ENCODE measurements at places on chromosomes 1 and 21. TPM values are rescaled to one million over a fixed set of nuclear protein-coding genes. Genes with fewer than 3 reads are reported as not detected.
A peak's percentile ranks its signal among the peaks of the same experiment; 100 is the strongest.

GRCh38 chr1:150973836-150974579 lies 627 bp downstream of the CERS2 start:
- DNase-seq: peak; percentile 41

DNA sequence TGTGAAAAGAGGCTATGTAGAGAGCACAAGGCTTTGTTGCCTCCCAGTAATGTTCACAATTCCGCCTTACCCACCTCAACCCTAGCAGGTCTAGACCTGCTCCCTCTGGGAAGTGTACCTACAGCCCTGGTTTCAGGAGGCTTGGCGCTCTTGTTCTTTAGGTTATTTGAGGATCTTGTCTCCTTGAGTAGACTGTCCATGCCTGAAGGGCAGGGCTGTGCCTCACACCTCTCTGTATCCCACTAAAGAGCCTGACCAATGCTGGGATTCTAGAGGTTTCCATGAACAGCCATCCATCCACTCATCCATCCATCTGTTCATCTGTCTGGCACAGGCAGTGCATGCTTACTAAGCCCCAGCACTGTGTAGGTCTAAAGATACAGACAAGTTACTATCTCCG lies 1.0 kb downstream of the RAB7B start:
- DNase-seq: no peak

- DNase-seq: no peak
Observed at GRCh38 chr1:24888971-24889676, 41.0 kb downstream of the RUNX3 start.

The INKA2 gene
- not detected for total RNA-seq
